ENCODE measurements at places on chromosomes 7 and 10.
A peak's percentile ranks its signal among the peaks of the same experiment; 100 is the strongest.

DNA sequence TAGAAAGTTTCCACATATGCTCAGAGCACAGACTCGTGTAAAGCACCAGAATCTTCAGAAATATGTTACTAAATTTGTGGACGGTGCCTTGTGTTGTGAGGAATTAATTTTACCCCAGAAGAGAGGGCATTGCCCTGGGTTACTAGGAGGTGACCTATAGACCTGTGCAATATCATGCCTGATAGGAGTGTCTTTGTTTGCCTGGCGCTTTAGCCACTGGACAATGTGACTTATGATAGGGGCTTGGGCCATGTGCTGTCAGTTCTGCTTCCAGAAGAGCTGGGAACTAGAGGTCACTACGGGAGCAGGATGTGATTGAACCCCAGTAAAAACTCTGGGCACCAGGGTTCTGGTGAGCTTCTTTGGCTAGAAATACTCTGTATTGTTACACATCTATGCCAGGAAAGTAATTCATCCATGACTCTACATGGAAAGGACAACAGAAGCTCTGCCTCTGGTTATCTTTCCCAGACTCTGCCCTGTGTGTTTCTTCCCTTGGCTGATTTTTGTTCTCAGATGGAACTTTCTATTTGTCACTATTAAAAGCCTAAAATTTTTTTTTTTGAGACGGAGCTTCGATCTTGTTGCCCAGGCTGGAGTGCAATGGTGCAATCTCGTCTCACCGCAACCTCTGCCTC is 75.5 kb downstream of the SIRT1 start:
- DNase-seq, result peak; percentile 20

- no peak for DNase-seq
Measured at GRCh38 chr7:51927738-51928137, 611.1 kb upstream of the COBL start.

- DNase-seq, result no peak
Measured at GRCh38 chr7:24788961-24789576, 31.8 kb upstream of the GSDME start.

- no peak for DNase-seq
Measured at GRCh38 chr7:431658-432111, 88.0 kb downstream of the PDGFA start.

DNA sequence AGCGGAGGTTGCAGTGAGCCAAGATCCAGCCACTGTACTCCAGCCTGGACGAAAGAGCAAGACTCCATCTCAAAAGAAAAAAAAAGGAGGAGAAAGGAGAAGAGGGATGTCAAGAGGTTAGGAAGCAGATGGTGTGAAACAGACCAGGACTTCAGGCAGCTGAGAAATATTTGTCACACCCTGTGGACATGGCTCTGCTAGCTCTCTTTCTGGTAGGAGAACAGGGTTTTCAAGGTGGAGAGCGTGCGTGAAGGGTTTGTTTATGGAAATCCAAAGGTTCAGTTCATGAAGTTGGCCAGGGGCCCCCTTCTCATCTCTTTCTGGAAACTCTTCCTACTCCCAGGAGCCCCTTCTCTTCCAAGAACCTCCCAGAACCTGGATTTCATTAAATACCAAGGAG is 110.8 kb upstream of the GALNT17 start:
- no peak for DNase-seq

DNA sequence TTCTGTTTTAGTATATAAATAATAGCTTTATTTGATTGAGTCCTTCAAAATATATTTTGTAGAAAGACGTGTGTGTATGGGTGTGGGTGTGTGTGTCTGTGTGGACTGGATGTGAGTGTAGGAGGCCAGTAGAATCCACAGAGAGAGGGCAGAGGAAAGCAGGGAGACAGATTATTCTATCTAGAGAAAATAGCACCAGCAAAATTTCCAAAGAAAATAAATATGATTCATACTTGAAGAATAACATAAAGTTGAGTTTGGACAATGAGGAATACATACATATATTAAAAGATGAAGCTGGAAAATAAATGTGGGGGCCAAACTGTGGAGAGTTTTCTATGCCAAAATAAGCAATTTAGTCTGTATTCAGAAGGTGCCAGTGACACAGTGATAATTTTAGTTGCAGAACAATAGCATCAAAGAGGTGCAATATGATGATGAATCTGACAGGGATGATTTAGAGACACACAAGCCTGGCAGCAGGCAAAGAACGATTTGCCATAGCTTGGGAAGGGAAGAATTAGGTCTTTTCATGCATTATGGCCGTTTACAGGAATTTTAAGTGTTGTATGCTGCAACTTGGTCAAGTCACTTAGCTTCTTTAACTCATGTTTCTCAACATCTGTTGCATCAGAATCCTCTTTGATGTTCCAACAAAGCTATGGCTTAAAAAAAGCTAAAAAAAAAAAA is 121.3 kb downstream of the SEMA3A start:
- DNase-seq, result no peak

GRCh38 chr7:23863209-23863787 is 153.3 kb downstream of the STK31 start:
- peak; percentile 21 for DNase-seq

DNA sequence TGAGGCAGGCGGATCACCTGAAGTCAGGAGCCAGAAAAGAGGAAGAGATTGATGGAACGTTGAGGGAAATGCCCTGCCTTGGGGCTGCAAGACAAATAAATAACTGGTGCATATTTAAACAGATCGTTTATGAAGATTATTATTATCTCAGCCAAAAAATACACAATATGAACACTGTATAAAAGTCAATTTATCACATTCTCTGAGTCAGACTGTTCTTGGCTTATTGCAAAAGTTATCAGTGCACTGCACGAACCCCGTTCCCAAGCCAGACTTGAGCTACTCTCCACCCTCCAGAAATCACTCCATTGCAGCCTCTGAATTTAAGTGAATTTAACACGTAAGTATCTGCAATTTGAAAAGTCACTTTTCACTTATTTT is 1.6 kb downstream of the DNMBP start:
- DNase-seq, result no peak

- no peak for DNase-seq
Measured at GRCh38 chr10:132383751-132384196, 13.2 kb upstream of the PWWP2B start.

- no peak for DNase-seq
Measured at GRCh38 chr7:154910977-154911376, 91.9 kb downstream of the PAXIP1 start.

DNA sequence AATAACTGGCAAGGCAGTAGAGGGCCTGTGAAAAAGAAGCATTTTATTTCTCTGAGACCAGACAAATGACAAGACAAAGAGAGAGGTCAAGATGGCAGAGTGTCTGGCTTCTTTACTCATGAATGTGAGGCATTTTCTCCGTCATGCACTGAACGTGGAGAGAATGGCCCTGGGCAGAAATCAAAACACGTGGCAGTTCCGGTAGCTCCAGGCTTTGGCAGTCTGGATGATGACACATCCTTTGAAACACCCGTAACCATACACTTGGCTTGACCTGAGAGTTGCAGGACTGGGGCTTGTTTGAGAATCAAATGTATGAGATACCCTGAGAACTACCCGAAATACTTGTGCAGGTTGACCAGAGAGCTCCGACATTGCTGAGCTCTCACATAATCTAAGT is 537.6 kb downstream of the ACTR3B start:
- DNase-seq, result no peak

DNA sequence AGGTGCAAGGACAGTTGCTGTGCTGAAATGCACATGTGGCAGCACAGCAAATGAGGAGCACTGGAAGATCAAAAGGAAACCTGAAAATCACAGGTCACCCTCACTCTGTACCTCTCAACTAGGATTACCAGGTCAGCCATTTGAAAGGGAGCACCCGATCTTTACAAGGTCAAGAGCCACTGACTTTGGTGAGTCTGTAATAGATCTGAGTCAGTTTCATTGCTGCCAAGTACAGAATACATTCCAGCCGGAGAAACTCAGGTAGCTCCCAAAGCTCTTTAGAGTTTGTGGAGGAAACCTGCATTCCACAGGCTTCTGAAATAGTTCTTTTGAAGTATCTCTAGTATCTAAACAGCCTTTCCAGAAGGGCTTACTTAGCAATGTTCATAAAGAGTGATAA is 217.5 kb downstream of the SNX13 start:
- DNase-seq, result no peak

GRCh38 chr7:151930026-151930653 is 26.1 kb upstream of the GALNTL5 start:
- DNase-seq, result no peak

- DNase-seq, result no peak
Measured at GRCh38 chr7:43204081-43204480, 91.6 kb downstream of the HECW1 start.

DNA sequence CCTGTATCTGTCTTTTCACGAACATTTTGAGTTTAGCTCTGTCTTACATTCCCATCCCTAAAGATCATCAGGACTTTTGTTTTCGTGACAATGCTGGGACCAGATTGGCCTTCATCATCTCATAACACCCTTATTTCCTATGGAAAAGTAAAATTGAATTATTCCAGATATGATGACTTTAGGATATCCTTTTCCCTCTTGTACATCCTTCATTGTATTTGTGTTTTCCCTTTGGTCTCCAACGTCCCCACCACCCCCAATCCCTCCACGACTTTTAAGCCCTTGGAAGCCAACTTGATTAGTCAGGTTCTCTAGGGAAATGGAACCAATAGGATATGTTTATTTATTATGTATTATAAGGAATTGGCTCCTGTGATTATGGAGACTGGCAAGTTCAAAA is 167.6 kb downstream of the ARL4A start:
- DNase-seq, result no peak

DNA sequence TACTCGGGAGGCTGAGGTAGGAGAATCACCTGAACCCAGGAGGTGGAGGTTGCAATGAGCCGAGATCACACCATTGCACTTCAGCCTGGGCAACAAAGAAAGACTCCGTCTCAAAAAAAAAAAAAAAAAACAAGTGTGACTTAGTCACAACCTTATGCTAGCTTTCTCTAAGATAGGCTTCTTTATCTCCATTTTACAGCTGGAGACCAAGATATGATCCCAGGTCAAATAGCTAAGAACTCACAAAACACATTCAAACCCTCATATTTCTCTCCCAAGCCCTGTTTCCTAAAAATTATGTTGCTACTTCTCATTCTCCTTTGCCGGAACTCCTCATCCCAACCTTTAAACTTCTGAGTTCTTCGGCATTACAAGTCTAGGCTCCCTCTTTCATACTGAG is 13.0 kb upstream of the DHTKD1 start:
- no peak for DNase-seq

- no peak for DNase-seq
Measured at GRCh38 chr10:35041502-35041879, 48.6 kb downstream of the CUL2 start.

- DNase-seq, result peak; percentile 96
Measured at GRCh38 chr10:5684318-5684970, at the start of gene TASOR2. Gene TASOR2 (plus strand): TSS chr10:5684838. CDS start chr10:5720643, 35,805 bp downstream.

Measured in HuH-7 (cell line).